ENCODE measurements at places on chromosomes 7 and 10.

- DNase-seq: no peak
Observed at GRCh38 chr7:7793921-7794320, 75.5 kb upstream of the RPA3 start.

GRCh38 chr7:6486438-6487183 lies 38.9 kb upstream of the DAGLB start:
- DNase-seq: no peak

GRCh38 chr7:30898411-30898810 lies 13.2 kb upstream of the AQP1 start:
- no peak for DNase-seq

- DNase-seq: no peak
Observed at GRCh38 chr10:130914367-130914766, 397.2 kb downstream of the TCERG1L start.

- no peak for DNase-seq
Observed at GRCh38 chr7:131111081-131111576, 216.5 kb upstream of the MKLN1 start.

Measured in stimulated activated CD8-positive, alpha-beta memory T cell treated with anti-CD3 and anti-CD28 coated beads, Interleukin-15, amount 100 ng/mL, for 48 hours (primary cell).